ENCODE measurements at places on chromosomes 11 and 22.

- no peak overlapping the region for H3K4me3 ChIP-seq
- no peaks in the 10 kb centered on the region for H3K27me3 ChIP-seq
- H3K27ac ChIP-seq: no peak overlapping the region
- H3K36me3 ChIP-seq: no peaks in the 10 kb centered on the region
Observed at GRCh38 chr11:117743121-117743815, 53.7 kb downstream of the DSCAML1 start.

- peaks cover 10% of the 10 kb centered on the region for H3K36me3 ChIP-seq
- no peak overlapping the region for H3K27ac ChIP-seq
- H3K27me3 ChIP-seq: no peaks in the 10 kb centered on the region
- H3K4me1 ChIP-seq: peaks cover 7% of the 10 kb centered on the region
- H3K4me3 ChIP-seq: no peak overlapping the region
Observed at GRCh38 chr11:125872138-125872491, 15.4 kb upstream of the HYLS1 start.

GRCh38 chr22:39502789-39503409 lies 809 bp downstream of the MIEF1 start:
- peak overlapping the region; percentile 97 for H3K4me3 ChIP-seq
- H3K4me1 ChIP-seq: peaks cover 13% of the 10 kb centered on the region
- H3K27me3 ChIP-seq: peaks cover 89% of the 10 kb centered on the region
- H3K27ac ChIP-seq: no peak overlapping the region
- H3K36me3 ChIP-seq: peaks cover 37% of the 10 kb centered on the region

DNA sequence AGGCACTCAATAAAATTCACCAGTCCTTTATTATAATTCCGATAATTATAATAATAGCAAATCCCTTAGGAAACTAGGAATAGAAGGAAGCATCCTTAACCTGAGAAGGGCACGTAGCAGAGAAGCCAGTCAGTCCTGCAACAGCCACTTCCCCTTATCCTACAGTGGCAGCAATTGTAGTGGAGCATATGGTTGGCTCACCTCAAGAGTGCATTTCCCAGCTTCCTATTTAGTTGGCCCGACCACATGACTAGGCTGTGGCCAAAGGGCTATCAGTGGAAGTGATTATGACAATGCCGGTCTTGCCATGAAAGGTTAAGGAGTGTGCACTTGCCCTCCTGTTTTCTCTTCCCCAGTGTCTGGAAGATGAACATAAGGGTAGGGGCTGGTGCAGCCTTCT lies 27.0 kb downstream of the TESMIN start:
- H3K4me3 ChIP-seq: no peak overlapping the region
- no peak for DNase-seq
- no peak overlapping the region for H3K27ac ChIP-seq

DNA sequence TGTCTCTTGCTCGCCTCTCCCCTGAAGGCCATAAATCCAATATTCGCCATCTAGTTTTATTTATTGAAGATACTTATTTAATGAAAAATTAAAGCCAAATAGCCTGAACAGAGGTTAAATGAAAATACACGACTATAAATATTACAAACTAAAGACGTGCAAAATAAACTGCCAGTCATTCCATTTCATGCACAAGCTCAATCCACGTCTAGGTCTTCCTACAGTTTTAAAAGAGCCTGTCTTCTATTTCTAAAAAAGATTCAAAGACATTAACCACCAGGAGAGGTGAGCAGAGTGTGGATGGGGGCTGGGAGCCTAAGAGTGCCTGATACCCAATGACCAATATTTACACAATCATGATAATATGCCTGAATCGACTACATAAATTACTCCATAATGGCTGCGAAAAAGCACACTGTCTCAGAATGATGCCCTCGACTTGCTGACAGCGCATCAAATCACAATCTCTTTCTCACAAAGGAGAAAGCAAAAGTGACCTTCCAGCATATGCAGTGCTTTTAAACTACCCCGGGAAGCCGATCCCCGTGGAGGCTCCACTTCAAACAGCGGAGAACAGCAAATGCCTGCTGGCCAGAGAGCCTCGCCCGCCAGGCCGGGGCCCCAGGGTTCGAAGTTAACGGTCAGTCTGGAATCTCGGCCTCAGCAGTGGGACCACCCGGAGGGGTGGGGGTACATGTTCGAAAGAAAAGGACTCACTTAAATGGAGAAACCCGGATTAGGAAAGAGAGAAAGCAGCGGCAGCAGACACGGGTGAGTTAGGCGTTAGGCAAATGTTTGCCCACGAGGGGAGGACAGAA lies 1.7 kb downstream of the FCHSD2 start:
- H3K27ac ChIP-seq: no peak overlapping the region
- H3K4me3 ChIP-seq: peak overlapping the region; percentile 87
- H3K4me1 ChIP-seq: peaks cover 23% of the 10 kb centered on the region
- no peaks in the 10 kb centered on the region for H3K36me3 ChIP-seq
- H3K27me3 ChIP-seq: peaks cover 16% of the 10 kb centered on the region
- DNase-seq: peak; percentile 45

- peaks cover 5% of the 10 kb centered on the region for H3K4me1 ChIP-seq
- H3K4me3 ChIP-seq: no peak overlapping the region
- H3K27ac ChIP-seq: no peak overlapping the region
Observed at GRCh38 chr11:28819741-28820140, 711.6 kb downstream of the METTL15 start.

DNA sequence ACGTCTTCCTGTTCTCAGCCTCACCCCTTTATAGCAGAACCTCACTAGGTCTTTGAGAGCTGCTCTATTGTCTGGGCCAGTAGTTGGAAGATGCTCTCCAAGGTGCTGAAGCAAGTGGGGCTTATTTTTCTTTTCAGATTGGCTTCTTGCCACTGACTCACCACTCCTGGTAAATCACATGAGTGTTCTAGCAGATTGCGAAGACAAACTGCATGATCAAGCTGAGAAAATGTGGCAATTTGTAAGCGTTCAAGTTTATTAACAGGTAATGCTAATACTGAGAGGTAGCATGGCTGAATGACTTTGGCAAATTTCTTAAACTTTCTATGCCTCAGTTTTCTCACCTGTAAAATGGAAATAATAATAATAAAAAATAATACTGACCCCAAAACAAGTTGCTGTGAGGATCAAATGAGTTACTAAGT lies 59.2 kb downstream of the CACNG2 start:
- no peak overlapping the region for H3K27ac ChIP-seq
- peaks cover 4% of the 10 kb centered on the region for H3K27me3 ChIP-seq
- peak; percentile 59 for DNase-seq

DNA sequence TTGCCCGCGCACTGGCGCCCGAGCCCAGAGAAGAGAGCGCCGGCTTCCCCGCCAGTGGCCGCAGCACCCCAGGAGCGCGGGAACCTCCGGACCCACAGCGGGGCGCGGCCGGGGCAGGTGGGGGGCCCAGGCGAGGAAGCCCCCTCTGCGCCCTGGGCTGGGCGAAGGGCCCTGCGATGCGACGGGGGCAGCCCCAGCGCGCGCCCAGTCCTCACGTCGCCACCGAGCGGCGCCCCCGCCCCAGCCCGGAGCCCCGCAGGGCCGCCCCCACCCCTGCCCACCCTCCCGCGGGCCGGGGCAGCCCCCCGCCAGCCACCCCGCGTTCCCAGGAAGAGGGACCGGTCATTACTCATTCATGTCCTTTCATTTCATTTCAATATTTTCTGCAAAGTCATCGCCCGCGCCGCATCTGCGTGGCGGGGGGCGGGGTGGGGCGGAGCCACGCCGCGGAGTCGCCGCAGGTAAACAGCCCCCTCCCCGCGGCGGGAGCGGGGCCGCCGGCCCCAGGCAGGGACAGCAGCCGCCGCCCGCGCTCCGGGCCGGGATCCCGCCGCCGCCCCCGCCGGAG lies 673 bp upstream of the PANX2 start:
- peaks cover 25% of the 10 kb centered on the region for H3K27me3 ChIP-seq
- H3K4me3 ChIP-seq: peak overlapping the region; percentile 52
- H3K27ac ChIP-seq: no peak overlapping the region
- peaks cover 3% of the 10 kb centered on the region for H3K4me1 ChIP-seq
- H3K36me3 ChIP-seq: no peaks in the 10 kb centered on the region

- DNase-seq: no peak
- no peak overlapping the region for H3K27ac ChIP-seq
- H3K27me3 ChIP-seq: no peaks in the 10 kb centered on the region
- no peaks in the 10 kb centered on the region for H3K36me3 ChIP-seq
- no peak overlapping the region for H3K4me3 ChIP-seq
Observed at GRCh38 chr11:69489746-69490365, 8.4 kb downstream of the LINC01488 start.

- no peak overlapping the region for H3K27ac ChIP-seq
- peaks cover 3% of the 10 kb centered on the region for H3K36me3 ChIP-seq
- no peak overlapping the region for H3K4me3 ChIP-seq
- no peak for DNase-seq
Observed at GRCh38 chr11:110219006-110219785, 77.2 kb downstream of the RDX start.

- peaks cover 60% of the 10 kb centered on the region for H3K4me1 ChIP-seq
- no peak overlapping the region for H3K27ac ChIP-seq
- H3K27me3 ChIP-seq: no peaks in the 10 kb centered on the region
- no peak overlapping the region for H3K4me3 ChIP-seq
- H3K36me3 ChIP-seq: no peaks in the 10 kb centered on the region
- no peak for DNase-seq
Observed at GRCh38 chr11:120401506-120401905, 65.3 kb downstream of the ARHGEF12 start.

DNA sequence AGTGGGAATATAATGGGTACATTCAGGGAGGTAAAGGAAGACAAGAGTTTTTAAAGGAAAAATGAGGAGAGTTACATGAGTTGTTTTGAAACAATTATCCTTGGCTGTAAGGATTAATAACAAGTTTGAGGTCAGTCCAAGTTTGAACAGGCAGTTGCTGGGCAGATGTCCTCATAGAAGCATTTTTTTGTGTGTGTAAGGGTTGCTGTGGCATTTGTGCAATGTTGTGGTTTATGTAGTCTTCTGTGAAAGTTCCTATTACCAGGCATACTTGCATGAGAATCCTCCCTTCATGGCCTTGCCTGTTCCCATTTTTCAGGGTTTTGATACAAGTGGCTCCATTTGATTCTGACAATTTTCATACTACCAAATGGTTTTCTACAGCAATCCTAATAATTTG lies 400.2 kb downstream of the KCNA4 start:
- H3K36me3 ChIP-seq: no peaks in the 10 kb centered on the region
- no peak for DNase-seq
- peaks cover 2% of the 10 kb centered on the region for H3K4me1 ChIP-seq
- no peak overlapping the region for H3K4me3 ChIP-seq
- H3K27ac ChIP-seq: no peak overlapping the region

- H3K4me3 ChIP-seq: no peak overlapping the region
- H3K27me3 ChIP-seq: no peaks in the 10 kb centered on the region
- no peak overlapping the region for H3K27ac ChIP-seq
- peaks cover 13% of the 10 kb centered on the region for H3K4me1 ChIP-seq
Observed at GRCh38 chr11:102306048-102306597, 11.2 kb upstream of the BIRC3 start.

- H3K27ac ChIP-seq: no peak overlapping the region
- peaks cover 65% of the 10 kb centered on the region for H3K4me1 ChIP-seq
- peaks cover 6% of the 10 kb centered on the region for H3K36me3 ChIP-seq
- no peak for DNase-seq
- H3K4me3 ChIP-seq: no peak overlapping the region
- H3K27me3 ChIP-seq: no peaks in the 10 kb centered on the region
Observed at GRCh38 chr11:36023922-36024321, 80.1 kb downstream of the LDLRAD3 start.

DNA sequence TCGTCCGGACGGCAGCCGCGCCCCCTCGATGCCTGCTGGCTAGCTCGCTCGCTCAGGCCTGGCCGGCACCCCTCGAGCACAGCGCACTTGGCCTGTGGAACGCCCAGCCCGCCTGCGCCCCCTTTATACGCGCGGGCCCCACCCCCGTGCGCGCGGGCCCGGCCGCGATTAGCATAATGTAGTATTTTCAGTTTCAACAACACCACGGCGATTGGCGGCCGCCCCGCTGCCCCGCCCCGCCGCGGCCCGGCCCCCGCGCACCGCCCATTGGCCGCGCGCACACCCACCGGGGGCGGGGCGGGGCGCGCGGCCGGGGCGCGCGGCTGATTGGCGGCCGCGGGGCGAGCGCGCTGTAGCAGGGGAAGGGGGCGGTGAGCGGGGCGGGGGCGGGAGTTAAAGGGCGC lies at the start of gene CDKN1C:
Gene CDKN1C (minus strand): TSS at position 98 of the 404 bp plus-strand sequence. CDS start 319 bp downstream, outside the sequence.
- 0 out of 2 replicates have a peak, but pooled peaks cover 4% of the 10 kb centered on the region for H3K36me3 ChIP-seq
- peak; percentile 83 for DNase-seq
- no peak within 1 kb of the TSS for H3K27ac ChIP-seq
- H3K4me1 ChIP-seq: peaks cover 26% of the 10 kb centered on the region
- H3K27me3 ChIP-seq: peaks cover 66% of the 10 kb centered on the region

DNA sequence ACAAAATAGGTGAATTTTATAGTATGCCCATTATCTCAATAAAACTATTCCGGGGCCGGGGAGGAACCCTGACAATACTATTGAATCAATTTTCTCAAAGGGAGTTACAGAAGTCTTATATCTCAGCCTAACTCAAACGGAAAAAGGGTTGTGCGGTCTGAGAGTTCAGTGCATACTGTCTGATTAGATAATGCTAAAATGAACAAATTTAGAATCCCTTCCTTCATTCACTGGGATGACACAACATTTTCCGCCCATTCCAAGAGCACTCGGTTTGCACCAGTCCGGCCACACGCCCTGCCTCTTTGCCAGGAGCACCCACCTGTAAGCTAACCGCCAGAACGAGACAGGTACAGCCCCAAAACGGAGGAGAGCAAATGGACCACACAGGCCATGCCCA lies 50.0 kb upstream of the NFRKB start:
- H3K27me3 ChIP-seq: no peaks in the 10 kb centered on the region
- peaks cover 35% of the 10 kb centered on the region for H3K4me1 ChIP-seq
- DNase-seq: no peak
- no peak overlapping the region for H3K4me3 ChIP-seq

GRCh38 chr11:23688835-23689234 lies 808.0 kb upstream of the LUZP2 start:
- H3K27ac ChIP-seq: no peak overlapping the region
- peaks cover 28% of the 10 kb centered on the region for H3K4me1 ChIP-seq
- DNase-seq: no peak
- H3K4me3 ChIP-seq: no peak overlapping the region

- no peak overlapping the region for H3K4me3 ChIP-seq
- peaks cover 9% of the 10 kb centered on the region for H3K36me3 ChIP-seq
- DNase-seq: no peak
- H3K4me1 ChIP-seq: peaks cover 14% of the 10 kb centered on the region
- H3K27me3 ChIP-seq: peaks cover 16% of the 10 kb centered on the region
Observed at GRCh38 chr22:37979782-37980181, 4.6 kb downstream of the SOX10 start.

- H3K27me3 ChIP-seq: peaks cover 21% of the 10 kb centered on the region
- H3K36me3 ChIP-seq: no peaks in the 10 kb centered on the region
- no peak for DNase-seq
- peak overlapping the region; percentile 90 for H3K4me3 ChIP-seq
Observed at GRCh38 chr11:77064648-77065217, 2.0 kb upstream of the CAPN5 start.

DNA sequence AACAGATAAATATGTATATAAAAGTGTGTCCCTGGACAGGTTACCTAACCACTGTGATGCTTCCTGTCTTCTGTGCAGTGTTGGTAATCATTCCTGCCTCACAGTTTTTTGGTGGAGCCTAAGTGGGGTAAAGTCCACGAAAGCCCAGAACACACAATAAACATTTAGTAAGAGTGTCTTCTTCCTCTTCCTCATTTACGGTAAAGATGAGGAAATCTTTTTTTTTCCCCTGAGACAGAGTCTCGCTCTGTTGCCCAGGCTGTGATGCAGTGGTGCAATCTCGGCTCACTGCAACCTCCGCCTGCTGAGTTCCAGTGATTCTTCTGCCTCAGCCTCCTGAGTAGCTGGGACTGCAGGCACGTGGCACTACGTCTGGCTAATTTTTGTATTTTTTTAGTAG lies 117.1 kb downstream of the LDLRAD3 start:
- H3K4me3 ChIP-seq: no peak overlapping the region
- no peak overlapping the region for H3K27ac ChIP-seq
- DNase-seq: no peak
- peaks cover 12% of the 10 kb centered on the region for H3K36me3 ChIP-seq
- no peaks in the 10 kb centered on the region for H3K27me3 ChIP-seq

All from WTC11 (cell line).